ENCODE measurements at places on chromosomes 11 and 22. TPM values are rescaled to one million over a fixed set of nuclear protein-coding genes. Genes with fewer than 3 reads are reported as not detected.

DNA sequence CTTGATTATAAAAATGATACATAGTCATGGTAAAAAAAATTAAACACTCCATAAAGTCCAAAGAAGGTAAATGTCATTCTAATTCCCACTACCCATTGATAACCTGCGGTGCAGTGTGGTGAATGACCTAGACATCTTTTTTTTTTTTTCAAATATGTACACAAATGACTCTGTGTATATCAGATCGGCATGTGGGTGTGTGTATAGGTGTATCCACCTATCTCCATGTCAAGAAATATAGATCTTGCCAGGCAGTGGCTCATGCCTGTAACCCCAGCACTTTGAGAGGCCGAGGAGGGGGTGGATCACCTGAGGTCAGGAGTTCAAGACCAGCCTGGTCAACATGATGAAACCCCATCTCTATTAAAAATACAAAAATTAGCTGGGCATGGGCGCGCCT lies 18.4 kb upstream of the CBX6 start:
- DNase-seq: no peak

DNA sequence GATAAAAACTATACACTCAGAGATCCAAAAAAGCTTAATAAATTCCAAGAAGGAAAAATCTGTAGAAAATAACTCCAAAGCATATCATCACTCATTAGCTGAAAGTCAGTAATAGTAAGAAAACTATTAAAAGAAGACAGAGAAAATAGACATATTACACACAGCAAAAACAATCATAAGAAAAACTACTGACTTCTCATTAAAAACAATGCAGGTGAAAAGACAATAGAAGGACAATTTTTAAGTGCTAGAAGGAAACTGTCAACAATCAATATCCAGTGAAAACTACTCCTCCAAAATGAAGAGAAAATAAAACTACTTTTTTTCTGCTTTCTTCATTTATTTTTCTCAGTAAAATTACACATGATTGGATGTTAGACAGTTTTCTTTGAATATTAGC lies 56.5 kb downstream of the BLID start:
- no peak for DNase-seq

DNA sequence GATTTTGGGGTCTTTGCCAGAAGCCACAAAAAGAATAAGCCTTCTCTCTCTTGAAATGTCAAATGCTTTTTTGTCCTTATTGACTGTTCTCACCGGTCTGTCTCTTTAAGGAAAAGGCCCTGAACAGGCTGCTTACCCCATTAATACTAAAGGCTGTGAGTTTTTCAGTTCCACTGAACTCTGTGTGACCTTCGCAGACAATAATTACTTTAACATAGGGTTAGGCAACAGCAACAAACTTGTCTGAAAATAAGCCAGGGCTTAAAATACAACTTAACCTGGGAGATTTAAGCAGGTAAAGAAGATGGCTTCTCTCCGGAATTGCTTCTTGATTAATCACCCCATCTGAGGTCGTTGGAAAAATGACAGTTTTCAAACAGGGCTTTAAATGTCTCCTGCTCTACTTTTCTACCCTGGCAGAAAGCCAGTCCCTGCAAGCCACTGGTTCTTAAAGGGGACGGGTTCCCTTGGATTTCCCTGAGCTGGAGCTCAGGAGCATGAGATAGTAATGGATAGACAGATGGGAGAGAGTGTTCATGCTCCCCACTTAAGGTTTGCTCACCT lies 69.4 kb downstream of the ARL14EP start:
- DNase-seq: no peak

DNA sequence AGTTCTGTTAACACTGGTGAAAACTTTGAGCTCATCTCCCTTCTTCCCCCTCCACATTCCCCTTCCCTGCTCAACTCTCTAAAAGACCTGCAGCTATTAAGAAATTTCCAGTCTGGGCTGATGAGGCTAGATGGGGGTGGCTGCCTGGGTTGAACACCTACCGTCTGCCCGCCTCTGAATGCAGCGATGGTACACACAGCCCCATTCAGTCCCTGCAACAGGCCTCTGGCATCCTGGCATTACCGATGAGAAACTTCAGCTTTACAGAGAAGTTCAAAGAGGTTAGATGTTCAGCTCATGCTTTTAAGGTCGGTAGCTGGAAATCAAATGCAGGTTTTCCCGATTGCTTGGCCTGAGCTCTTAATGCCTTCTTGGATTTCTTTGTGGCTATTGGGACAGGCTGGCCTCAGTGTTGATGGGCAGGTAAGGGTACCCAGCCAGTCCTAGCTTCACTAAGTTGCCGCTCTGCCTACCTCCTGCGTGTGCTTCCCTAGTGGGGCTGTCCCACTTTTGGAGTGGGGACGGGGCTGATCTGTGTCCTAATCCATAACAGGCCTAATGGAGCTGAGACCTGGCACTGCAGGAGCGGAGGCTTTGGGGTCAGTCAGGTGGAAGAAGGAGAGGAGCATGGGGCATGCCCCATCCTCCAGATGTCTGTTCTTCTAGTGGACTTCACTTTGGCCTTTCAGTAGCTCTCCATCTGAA lies 49.1 kb downstream of the ZBTB16 start:
- no peak for DNase-seq

DNA sequence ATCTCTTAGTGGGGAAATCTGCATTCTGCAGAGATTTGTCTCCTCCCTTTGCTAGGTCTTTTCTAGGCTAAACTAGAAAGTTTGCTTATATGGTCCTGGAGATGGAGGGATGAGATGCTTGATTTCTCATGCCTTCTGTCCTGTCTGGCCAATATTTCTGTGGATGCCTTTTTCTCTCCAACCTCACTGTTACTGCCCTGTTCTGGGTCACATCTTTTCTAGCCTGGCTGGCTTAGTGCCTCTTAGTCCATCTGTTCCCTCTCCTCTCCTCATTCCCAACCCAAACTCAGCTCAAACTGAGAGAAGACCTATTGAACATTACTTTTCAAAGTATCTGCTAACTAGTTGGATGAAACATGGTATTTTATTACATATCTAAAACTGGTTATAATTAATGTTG lies 62.0 kb downstream of the RRM1 start:
- no peak for DNase-seq

DNA sequence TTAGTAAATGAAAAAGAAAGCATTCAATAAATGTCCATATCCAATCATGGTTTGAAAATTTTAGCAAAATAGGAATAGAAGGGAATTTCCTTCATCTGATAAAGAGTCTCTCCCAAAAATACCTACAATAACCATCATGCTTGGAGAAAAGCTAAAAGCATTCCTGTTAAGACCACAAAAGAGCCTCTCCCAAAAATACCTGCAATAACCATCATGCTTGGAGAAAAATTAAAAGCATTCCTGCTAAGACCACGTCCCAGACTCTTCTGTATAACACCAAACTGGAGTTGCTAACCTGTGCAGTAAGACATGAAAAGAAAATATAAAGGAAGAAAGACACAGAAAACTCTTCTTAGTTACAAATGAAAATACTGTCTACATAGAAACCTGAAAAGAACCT lies 69.4 kb downstream of the LINC01488 start:
- no peak for DNase-seq

GRCh38 chr11:64259533-64260067 lies 8.3 kb downstream of the PLCB3 start:
- DNase-seq: no peak

GRCh38 chr11:78039919-78040671 lies 17.0 kb upstream of the KCTD14 start:
- DNase-seq: no peak

DNA sequence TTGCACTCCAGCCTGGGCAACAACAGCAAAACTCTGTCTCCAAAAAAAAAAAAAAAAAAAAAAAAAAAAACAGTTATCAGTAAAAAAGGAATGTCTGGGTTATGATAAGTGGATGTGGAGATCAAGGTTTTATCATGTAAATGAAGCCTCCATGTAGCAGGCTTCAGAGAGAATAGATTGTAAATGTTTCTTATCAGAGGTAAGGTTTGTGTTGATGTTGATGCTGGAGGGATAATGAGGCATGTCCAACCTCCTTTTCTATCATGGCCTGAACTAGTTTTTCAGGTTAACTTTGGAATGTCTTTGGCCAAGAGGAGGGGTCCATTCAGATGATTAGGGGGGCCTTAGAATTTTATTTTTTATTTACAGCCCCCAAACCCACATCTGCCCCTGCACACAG lies 35.4 kb upstream of the TREH start:
- no peak for DNase-seq

DNA sequence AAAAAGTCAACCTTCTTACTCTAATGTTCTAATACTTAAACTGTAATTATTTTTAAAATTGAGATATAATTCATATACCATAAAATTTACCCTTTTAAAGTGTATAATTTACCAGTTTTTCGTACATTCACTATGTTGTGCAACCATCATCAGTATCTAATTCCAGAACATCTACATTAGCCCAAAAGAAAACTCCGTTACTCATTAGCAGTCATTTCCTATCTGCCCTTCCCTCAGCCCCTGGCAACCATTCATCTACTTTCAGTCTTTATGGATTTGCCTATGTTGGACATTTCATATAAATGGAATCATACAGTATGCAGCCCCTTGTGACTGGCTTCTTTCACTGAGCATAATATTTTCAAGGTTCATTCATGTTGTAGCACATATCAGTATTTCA lies 22.2 kb downstream of the SGSM3 start:
- no peak for DNase-seq

- no peak for DNase-seq
Measured at GRCh38 chr11:3052109-3052479, 5.1 kb downstream of the CARS1 start.

GRCh38 chr11:120532082-120532831 lies 20.7 kb downstream of the GRIK4 start:
- no peak for DNase-seq

- DNase-seq: no peak
Measured at GRCh38 chr11:882596-882995, 28.0 kb downstream of the CHID1 start.

- DNase-seq: peak; percentile 86
Measured at GRCh38 chr11:59172345-59173079, 580 bp downstream of the DTX4 start.

Gene DMC1
- total RNA-seq: 1.3 TPM

Gene TPH1
- not detected for total RNA-seq

Gene KCNQ1OT1
- 1.6 TPM for total RNA-seq

Gene FXYD2
- total RNA-seq: 5.0 TPM

Gene TRPT1
- 90.5 TPM for total RNA-seq

Gene DNAJC24
- 13.9 TPM for total RNA-seq

Gene OR6X1
- total RNA-seq: not detected

Gene PRRG4
- total RNA-seq: 1.8 TPM
